ENCODE measurements at places on chromosomes 3 and 15. TPM values are rescaled to one million over a fixed set of nuclear protein-coding genes. Genes with fewer than 3 reads are reported as not detected.

DUT gene
- 47.3 TPM for total RNA-seq

CYP8B1 gene
- total RNA-seq = not detected

GOLGA6L7 gene
- not detected for total RNA-seq

KAT2B gene
- total RNA-seq = 37.5 TPM

HEG1 gene
- total RNA-seq = 21.5 TPM

FMN1 gene
- 0.19 TPM for total RNA-seq

CX3CR1 gene
- total RNA-seq = 0.49 TPM

GOLGA6D gene
- not detected for total RNA-seq

SH2D7 gene
- total RNA-seq = not detected

RTP1 gene
- total RNA-seq = not detected

LNP1 gene
- total RNA-seq = 1.1 TPM

TPRA1 gene
- total RNA-seq = 6.1 TPM

GOLGA8H gene
- total RNA-seq = not detected

C3orf80 gene
- total RNA-seq = not detected

MST1R gene
- total RNA-seq = 0.58 TPM

MASP1 gene
- not detected for total RNA-seq

TM4SF4 gene
- not detected for total RNA-seq

Data from CD8-positive, alpha-beta T cell (primary cell).